ENCODE measurements at places on chromosomes 16 and 17. TPM values are rescaled to one million over a fixed set of nuclear protein-coding genes. Genes with fewer than 3 reads are reported as not detected.

DNA sequence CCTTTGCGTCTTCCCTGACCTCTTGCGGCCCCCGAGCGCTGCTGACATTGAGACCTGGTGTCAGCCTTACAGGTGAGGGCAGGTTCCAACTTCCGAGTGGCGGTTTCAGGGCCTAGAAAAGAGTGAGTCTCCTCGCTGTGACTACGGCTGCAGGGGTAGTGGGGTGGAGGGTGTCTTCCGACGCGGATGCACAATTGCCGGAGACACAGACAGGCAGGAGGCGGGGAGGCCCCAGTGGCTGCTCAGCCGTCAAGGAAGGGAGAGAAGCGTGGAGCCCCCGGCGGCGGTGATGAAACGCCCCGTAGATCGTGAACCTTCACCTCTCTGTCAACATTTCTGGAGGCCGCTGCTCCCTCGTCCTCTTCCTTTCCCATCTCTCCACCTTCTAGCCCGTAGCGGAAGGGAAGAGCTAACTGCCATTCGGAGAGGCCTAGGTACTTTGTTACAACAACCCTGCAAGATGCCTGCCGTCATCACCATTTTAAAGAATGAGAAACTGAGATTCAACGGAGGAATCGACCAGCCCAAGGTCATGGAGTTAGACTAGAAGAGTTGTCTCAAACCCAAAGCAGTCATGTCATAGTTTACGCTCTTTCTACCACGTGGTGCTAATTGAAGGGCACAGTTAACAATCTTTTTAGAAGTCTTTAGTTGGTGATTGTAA is 485 bp downstream of the DNAJA3 start:
- no peak for DNase-seq

GRCh38 chr16:68700831-68701230 is 36.3 kb upstream of the CDH1 start:
- peak; percentile 11 for DNase-seq

The PYDC1 gene
- polyA plus RNA-seq: not detected

The BPTF gene
- polyA plus RNA-seq: 122 TPM

The MEIOC gene
- 2.1 TPM for polyA plus RNA-seq

The TK1 gene
- polyA plus RNA-seq: 28.7 TPM

- no peak for DNase-seq
Measured at GRCh38 chr17:59626756-59627155, 7.1 kb downstream of the CLTC start.

All from renal cortex interstitium (tissue), 15 donors.